ENCODE measurements at places on chromosomes 5 and 9.
A peak's percentile ranks its signal among the peaks of the same experiment; 100 is the strongest.

DNA sequence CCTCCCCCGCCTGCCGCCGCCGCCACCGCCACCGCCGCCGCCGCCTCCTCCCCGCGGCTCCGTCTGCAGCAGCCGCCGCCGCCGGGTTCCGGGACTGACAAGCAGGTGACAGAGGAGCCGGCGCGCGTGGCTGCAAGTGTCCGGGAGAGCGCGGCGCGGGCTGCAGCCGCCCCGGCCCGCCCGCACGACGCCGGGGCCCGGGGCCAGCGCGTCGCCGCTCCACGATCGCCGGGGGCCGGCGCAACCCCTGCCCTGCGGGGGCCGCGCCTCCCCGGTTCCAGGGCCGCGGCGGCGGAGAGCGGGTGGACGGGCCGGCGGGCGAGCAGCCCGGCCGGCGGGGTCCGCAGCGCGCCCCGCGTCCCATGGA is 343 bp downstream of the LMX1B start:
- no peak for DNase-seq

DNA sequence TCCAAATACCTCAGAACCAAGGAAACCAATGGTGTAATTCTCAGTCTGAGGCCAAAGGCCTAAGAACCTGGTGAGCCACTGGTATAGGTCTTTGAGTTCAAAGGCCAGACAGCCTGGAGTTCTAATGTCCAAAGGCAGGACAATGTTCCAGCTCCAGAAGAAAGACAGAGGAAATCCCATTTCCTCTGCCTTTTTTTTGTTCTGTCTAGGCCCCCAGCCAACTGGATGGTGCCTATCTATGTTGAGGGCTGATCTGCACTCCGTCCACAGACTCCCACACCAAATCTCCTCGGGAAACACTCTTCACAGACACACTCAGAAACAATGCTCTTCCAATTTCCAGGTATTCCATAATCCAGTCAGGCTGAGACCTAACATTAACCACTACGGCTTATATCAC is 30.1 kb downstream of the FNIP1 start:
- DNase-seq = no peak

GRCh38 chr5:132480546-132480892 is 10.1 kb downstream of the IRF1 start:
- DNase-seq = peak; percentile 52

- no peak for DNase-seq
These were observed 37.9 kb downstream of the LURAP1L start for GRCh38 chr9:12812710-12813109.

GRCh38 chr9:83656032-83656680 is 33.2 kb downstream of the IDNK start:
- DNase-seq = no peak

DNA sequence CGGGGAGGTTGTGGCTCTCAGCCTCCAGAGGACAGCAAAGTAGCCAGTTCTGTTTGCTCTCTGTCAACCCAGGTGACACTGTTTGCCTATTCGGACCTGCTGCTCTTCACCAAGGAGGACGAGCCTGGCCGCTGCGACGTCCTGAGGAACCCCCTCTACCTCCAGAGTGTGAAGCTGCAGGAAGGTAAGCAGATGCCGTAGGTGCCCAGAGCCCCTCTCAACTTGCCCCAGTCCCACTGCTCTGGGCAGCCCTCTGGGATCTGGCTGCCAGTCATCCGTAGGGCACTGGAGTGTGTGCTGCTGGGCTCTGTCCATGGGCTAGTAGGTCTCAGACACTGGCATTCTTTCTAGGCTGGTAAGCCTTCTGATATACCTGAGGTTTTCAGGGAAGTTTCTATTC is 59.3 kb downstream of the RGS3 start:
- DNase-seq = no peak

DNA sequence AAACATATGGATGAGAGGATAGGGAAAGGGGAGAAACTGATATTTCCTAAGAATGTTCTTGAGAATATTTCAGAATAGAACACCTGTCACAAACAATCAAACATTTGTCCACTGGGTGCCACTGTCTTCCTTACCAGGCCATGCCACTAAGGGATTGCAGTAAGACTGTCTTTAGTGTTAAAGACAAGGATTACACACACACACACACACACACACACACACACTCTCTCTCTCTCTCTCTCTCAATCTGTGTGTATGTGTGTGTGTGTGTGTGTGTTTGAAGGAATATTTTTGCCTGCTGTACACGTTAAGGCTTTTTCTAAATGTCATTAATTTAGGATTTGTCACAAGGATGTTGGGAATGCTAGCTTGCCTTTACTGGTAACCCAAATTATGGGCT is 54.4 kb downstream of the CCDC192 start:
- no peak for DNase-seq

GRCh38 chr5:104305602-104306001 is 743.0 kb upstream of the NUDT12 start:
- DNase-seq = no peak

- no peak for DNase-seq
These were observed 192.8 kb downstream of the ARRDC3 start for GRCh38 chr5:91190314-91190690.

- DNase-seq = no peak
These were observed 6.5 kb downstream of the AGXT2 start for GRCh38 chr5:35041261-35041660.

- no peak for DNase-seq
These were observed 51.2 kb downstream of the CXXC5 start for GRCh38 chr5:139699351-139699750.

- no peak for DNase-seq
These were observed 283.9 kb downstream of the PBX3 start for GRCh38 chr9:126031116-126031515.

DNA sequence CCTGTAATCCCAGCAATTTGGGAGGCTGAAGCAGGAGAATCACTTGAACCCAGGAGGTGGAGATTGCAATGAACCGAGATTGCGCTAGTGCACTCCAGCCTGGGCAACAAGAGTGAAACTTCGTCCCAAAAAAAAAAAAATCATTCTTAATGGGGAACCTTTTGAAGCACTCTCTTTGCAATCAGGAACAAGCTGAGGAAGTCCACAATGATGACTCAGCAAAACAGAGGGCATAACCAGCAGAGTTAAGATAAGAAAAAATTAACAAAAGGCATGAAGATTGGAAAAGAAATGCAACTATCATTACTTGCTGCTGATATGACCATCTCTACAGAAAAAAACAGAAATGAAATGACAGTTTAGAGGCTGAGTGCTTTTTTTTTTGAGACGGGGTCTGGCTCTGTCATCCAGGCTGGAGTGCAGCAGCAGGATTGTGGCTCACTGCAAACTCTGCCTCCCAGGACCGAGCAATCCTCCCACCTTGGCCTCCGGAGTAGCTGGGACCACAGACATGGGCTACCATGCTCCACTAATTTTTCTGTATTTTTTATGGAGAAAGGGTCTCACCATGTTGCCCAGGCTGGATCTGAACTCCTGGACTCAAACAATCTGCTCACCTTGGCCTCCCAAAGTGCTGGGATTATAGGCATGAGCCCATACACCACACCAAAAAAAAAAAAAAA is 88.0 kb downstream of the FNBP1 start:
- DNase-seq = no peak
